Activated T-cell treated with anti-CD3 and anti-CD28 coated beads for 48 hours (primary cell): ENCODE measurements at places on chromosomes 7 and 10.

DNA sequence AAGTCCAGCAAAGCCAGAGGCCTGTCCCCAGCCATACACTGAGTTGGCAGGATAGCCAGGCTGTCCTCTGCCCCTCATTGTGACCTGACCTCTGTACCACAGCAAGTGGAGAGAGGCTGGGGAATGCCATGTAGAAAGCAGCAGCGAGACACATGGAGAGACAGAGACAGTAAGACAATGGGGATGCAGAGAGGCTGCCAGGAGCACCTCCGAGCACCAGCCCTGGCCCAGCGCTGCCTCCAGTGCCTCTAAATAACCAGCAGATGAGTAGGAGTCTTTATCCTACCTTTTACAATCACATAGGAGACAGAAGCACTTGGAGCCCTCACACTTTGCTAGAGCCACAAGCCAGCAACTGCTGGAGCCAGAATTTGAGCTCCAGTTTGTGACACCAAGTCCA, 8.1 kb downstream of the GDF2 start:
- no peak for DNase-seq

GRCh38 chr7:26156451-26157420, 4.7 kb downstream of the NFE2L3 start:
- DNase-seq: peak; percentile 30

DNA sequence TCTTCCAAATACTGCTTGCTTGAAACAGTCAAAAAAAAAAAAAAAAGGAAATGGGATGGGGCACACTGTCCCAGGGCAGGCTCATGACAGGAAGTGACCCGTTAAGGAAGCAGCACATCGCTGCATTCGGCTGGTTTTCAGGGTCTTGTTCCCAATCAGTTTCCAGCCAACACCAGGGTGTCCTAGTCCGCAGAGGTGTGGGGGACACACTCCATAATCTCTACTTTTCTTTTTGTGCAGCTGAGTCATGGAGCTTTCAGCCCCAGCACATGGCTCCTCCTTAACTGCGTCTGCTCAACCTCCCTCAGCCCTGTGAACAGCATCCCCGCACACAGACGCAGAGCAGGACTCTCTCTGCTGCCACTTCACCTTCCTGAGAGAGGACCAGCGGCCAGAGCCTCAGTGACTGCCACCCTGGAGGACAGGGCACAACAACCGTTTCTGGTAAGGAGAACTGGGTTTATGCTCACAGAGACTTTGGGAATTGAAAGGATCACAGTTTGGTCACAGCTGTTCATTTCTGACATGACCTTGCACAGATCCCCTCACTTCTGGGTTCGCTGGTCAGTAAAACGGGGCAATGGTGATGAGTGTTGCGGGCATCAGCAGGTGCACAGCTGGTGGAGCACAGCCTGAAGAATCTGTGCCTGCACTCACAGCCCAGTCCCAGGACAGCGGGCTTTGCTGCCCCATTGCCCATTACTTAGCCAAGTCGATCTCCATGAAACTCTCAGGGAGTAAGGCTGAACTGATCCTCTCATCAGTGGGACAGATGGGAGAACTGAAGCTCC, at the start of gene GIMAP5:
TSS of gene GIMAP5 (plus strand) at position 154 of the 791 bp plus-strand sequence. CDS start 3,467 bp downstream, outside the sequence.
- DNase-seq: no peak

- DNase-seq: no peak
These were observed at the start of gene NUPR2 for GRCh38 chr7:56115852-56116538. Gene NUPR2 (minus strand): TSS chr7:56116417. CDS start chr7:56116314, 103 bp downstream.

GRCh38 chr7:43612599-43613589, 30.0 kb downstream of the STK17A start:
- DNase-seq: no peak

- no peak for DNase-seq
These were observed 27.9 kb downstream of the FAM20C start for GRCh38 chr7:220151-220841.

GRCh38 chr7:126979722-126980121, 273.0 kb downstream of the GRM8 start:
- no peak for DNase-seq

GRCh38 chr10:74548676-74549075, 277.7 kb upstream of the KAT6B start:
- no peak for DNase-seq

DNA sequence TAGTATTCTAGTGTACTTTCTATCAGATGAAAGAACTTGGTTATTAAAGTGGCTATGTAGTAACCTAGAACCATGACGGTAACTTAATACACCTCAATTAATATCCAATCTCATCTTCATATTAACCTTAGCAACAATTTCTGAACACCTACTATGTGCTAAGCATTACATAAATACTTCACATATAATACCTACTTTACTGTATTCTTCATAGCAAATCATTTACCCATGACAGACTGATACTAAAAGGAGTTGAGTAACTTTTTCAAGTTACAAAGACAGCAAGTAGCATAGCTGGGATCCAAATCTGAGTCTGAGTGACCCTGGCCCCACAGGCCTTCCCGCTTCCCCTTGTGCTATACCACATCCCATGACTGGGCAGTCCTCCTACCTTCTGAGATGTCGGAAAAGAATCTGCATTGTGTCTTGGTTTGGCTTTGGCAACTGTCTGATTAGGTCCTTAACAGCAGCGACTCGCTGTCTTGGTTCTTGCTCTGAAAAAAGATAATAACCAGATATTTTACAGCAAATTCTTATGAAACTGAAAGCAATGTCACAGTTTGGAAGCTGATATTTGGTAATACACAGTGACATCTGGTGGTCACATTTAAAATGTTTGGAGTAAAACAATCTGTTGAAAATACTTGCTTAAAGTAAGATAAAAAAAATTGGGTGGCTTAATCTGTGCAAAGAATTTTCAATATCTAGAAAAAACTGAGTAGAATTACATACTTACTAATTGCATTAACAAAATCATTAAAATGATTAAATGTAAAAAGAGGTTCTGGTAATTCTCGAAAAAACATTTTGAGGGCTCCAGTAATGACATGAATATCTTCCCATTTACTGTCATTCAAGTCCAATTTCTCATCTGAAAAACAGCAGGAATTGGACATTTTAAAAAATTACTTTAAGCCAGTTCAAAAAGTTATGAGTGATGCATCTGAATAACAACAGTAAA, 120.1 kb downstream of the ARHGAP12 start:
- no peak for DNase-seq

GRCh38 chr7:113657603-113658002, 261.2 kb downstream of the PPP1R3A start:
- DNase-seq: no peak

DNA sequence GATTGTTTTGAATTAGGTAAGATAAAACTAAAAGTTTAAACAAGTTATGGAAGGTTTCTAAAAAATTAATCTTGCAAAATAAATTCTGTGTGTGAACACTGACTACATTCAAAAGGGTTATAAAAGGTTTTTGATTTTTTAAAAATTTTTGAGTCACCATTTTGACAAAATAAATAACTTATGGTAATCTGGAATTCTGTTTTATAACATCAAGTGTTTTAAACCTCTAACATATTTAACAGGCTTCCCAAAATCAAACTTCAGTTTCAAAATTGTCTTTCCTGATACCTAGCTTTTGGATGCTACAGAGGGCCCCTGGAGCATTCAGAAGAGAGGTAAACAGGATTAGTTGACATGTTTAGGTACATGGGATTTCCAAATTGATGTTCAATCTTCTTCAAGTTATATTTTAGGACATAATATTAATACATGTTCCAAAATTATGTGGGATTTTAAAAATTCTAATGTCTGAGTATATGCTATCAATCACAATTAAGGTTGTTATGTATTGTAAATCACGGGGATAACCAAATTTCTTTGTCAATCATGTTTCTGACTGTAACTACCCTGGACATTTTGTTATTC, 8.1 kb upstream of the CPA2 start:
- DNase-seq: no peak

DNA sequence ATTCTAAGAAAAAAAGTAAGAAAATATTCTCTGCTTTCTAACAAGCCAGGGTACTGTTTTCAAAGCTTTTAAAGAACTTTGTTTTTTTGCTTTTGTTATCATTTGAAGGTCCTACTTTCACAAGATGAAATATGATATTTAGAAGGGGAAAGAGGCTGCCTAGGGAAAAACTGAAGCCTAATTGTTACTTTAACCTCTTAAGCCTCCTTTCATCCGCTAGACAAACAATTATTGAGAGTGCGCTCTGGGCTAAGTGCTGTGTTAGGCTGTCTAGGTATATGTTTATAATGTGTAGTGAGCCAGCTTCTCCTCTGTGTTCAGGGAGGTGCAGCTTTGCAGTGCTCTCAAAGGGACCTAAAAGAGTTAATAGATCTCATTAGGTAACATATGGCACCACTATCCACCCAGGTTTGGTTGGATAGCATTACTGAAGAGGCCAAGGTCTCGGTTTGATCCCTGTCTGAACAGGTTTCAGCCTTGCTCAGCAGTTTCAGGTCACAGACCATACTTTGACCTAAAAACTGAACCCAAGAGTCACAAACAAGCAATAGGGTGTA, 17.9 kb downstream of the PDK4 start:
- DNase-seq: no peak

GRCh38 chr7:28442540-28443420, 30.5 kb downstream of the CREB5 start:
- no peak for DNase-seq

GRCh38 chr10:81733542-81733941, 141.5 kb upstream of the NRG3 start:
- DNase-seq: no peak

- DNase-seq: no peak
These were observed 22.8 kb downstream of the GNA12 start for GRCh38 chr7:2821161-2821841.

- DNase-seq: no peak
These were observed 473.8 kb downstream of the KCNMA1 start for GRCh38 chr10:77163670-77164348.

DNA sequence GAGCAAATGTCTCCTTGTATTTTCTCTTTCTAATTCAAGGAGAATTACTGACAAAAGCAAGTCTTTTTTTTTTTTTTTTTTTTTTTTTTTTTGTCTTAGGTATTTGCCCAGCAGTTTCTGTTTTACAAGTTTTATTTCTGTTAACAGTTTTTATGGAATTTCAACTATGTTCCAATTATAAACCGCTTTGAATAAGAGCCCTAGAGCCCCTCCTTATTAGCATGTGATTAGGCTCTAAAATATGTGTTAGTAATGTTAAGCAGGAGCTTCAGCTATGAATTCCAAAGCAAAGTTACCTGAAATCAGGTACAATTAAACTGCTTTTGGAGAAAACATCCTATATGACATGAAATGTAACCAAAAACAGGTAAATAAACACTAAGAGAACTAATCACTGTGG, 997.0 kb upstream of the POT1 start:
- no peak for DNase-seq

- no peak for DNase-seq
These were observed 17.2 kb upstream of the AKR1C1 start for GRCh38 chr10:4945766-4946717.

- no peak for DNase-seq
These were observed 46.8 kb downstream of the BAIAP2L1 start for GRCh38 chr7:98354052-98354451.

- no peak for DNase-seq
These were observed 393.0 kb downstream of the NRG3 start for GRCh38 chr10:82267960-82268359.

- no peak for DNase-seq
These were observed 153.8 kb downstream of the PRKG1 start for GRCh38 chr10:51227897-51228713.

- no peak for DNase-seq
These were observed 2.2 kb upstream of the ASCC1 start for GRCh38 chr10:72218325-72218724.

DNA sequence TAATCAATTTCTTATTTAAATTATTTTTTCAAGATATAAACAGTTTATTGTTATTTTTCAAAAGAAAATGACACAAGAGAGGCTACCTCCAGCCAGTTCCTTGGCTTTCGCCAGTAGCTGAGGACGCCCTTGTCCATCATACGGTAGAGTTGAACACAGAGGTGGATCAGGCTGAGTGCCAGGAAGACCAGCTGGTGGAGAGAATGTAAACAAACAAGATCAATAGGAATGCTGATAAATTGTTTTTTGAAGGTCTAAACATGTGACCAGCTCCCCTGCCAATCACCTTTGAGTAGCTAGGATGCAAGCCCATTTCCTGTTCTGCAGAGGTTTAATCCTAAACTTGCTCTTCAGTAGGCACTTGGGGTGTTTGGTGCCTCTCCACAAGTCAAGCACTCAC, 138.9 kb downstream of the PKD1L1 start:
- no peak for DNase-seq

DNA sequence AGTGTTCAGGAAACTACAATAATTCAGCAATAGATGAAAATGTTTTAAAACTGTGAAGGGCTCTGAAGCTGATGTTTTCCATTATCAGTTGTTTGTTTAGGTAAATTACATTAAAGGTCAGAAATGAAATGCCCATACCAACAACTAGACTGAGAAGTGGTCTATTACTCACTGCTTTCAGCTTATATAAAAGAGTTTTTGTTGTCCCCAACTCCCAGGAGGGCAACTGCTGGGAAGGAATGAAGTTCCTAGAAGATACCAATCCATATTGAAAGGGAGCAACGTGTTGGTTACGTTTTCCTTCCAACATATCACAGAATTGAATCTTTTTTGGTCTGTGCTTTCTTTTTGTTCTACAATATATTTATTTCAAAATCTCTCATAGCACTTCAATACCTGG, 330.6 kb upstream of the LRRN3 start:
- no peak for DNase-seq

- no peak for DNase-seq
These were observed 13.1 kb downstream of the BLVRA start for GRCh38 chr7:43771573-43771972.

GRCh38 chr10:3625959-3626751, 158.9 kb downstream of the KLF6 start:
- DNase-seq: no peak

GRCh38 chr7:144784943-144785342, 50.9 kb downstream of the TPK1 start:
- no peak for DNase-seq

- DNase-seq: no peak
These were observed 156.5 kb downstream of the CSTF2T start for GRCh38 chr10:51542853-51543252.
